ENCODE measurements at places on chromosomes 11 and 22.

- DNase-seq: no peak
Measured at GRCh38 chr11:87317441-87317840, 279.7 kb downstream of the TMEM135 start.

DNA sequence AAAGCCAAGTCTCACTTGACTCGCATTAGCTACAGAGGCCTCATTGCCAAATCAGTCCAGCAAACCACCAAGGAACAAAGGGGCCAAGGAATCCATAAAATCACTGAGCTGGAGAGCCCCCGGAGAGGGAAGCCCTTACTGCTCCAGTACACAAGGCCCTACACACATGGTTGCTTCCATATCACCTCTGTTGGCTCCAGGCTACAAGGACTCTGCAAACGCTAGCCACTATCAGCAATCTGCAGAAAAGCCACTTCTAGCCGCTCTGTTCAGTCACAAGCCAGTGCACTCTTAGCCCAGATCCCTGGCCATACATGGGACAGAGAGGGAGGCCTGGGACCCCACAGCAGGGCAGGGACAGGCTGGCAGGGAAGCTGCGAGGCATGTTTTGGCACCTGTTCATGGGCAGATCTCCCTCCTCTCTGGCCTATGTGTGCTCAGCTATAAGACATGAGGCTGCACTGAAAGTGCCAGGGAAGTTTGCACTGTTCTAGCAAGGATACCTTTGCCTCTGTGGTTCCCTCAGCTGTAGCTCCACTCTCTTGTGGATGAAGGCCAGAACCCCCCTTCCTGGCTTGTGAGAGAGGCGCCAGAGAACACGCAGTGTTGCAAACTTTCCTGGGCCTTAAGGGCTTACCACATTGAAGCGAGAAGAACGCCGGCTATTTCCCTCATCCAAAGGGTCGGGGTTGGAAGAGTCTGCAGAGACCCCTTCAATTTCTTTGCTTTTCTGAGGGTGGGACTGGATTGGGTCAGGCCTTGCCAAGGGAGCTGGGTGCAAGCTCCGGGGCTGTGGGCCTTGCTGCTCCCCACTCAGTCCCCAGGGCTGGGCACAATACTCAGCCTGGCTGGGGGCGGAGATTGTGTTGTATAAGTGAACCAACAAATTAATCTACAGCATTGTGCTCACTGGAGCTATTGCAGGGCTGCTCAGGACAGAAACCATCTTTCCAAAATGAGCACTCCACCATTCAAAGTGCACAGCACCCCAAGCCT lies 108.7 kb upstream of the PITPNB start:
- no peak for DNase-seq

GRCh38 chr11:72177656-72178055 lies 14.3 kb upstream of the FOLR1 start:
- no peak for DNase-seq

- no peak for DNase-seq
Measured at GRCh38 chr11:111624608-111625007, 22.4 kb downstream of the SIK2 start.

GRCh38 chr22:19478045-19478900 lies 720 bp downstream of the UFD1 start:
- DNase-seq: no peak

GRCh38 chr22:36936362-36937116 lies 23.1 kb downstream of the CSF2RB start:
- DNase-seq: no peak

GRCh38 chr11:58442136-58442535 lies at the start of gene OR5B12:
Gene OR5B12, minus strand, starts transcription at chr11:58442236. Its CDS starts 2,085 bp downstream, at chr11:58440151.
- no peak for DNase-seq

GRCh38 chr11:69376155-69377028 lies 82.4 kb downstream of the MYEOV start:
- DNase-seq: no peak

GRCh38 chr22:23380230-23380573 lies 199.9 kb downstream of the IGLL1 start:
- DNase-seq: no peak

DNA sequence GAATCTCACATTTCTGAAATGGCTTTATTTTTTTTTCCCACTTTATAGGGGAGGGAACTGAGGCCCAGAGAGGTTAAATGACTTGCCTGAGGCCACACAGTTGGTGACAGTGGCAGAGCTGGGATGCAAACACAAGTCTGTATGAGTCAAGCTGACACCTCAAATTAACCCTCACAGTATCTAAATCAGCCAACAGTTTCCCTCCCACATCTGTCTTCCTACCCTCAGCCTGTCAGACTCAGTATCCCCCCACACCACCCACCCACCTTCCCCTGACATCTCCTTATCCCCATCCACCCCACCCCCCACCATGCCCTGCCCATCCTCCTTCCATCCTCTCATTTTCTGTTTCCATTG lies 95.2 kb downstream of the TP53I11 start:
- DNase-seq: no peak

Data from NCI-H187 treated with DMSO at 0.1 percent for 48 hours (cell line).